NCI-H2227 treated with DMSO at 0.1 percent for 48 hours (cell line): ENCODE measurements at places on chromosomes 5 and 9.

DNA sequence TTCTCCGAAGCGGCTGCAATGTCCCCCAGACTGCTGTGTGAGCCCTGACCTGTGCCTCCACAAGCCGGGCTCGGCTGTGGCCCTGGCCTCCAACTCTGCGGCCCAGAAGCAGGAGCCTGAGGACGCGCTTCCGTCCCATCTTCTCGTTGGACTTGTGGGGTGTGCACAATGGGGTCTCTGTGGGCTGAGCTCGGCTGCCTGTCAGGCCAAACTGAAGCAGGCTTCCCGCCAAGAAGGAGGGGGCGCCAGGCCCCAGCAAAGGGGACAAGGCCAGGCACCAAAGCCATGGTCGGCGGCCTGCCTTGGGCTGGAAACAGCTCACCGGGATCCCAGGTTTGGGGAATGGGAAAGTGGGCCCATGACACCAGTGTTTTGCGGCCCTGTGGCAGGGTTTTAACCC lies 4.1 kb downstream of the NOTCH1 start:
- no peak for DNase-seq

DNA sequence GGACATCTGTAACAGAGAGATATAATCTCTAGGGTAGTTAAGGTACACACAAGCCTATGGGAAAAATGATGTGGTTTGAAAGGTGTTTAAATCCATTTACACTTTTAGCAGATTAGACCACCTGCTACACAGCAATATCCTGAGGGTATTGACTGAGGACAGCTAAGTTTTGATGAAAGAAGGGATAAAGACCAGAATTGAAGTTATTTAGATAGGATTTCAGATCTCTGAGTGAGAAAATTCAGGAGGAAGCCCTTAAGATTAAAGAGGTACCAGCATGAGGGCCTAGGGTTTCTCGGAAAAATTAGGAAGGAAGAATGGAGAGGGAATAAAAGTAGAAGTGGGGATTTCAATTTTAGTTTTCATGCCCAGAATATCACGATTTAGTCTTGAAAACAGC lies 267.3 kb downstream of the COX7C start:
- DNase-seq = no peak

GRCh38 chr9:105296877-105297287 lies 52.4 kb downstream of the SLC44A1 start:
- no peak for DNase-seq

DNA sequence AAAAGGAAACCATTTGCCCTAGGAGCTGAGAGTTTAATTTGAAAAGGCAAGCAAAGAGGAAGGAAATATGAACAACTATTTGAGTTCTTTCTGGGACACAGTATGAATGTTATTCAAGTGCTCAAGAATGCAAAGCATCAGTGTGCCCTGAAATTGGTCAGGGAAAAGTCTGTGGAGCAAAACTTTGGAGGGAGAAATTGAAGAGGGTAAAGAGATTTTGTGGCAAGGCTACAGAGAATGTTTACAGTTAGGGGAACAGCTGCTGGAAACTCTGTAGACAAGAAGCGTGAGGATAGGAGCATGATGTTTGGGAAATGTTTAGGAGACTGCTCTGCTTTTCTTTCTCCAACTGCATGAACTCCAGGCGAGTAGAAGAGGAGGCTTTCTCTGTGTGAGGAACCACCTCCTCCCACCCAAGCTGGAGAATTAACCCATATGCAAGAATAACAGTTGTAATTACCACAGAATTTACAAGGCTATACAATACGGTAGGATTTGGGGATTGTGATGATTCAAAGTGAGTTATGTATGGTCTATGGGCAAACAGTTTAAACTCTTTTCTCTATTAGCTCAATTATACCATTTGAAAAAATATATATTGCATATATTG lies 75.4 kb upstream of the IL7R start:
- no peak for DNase-seq

GRCh38 chr9:18793122-18793521 lies 239.9 kb downstream of the SAXO1 start:
- no peak for DNase-seq

- DNase-seq = no peak
These were observed 115.1 kb upstream of the ZNF366 start for GRCh38 chr5:72622170-72622760.

- DNase-seq = no peak
These were observed 26.6 kb downstream of the WNT8A start for GRCh38 chr5:138110266-138110963.

GRCh38 chr5:37735649-37736347 lies 104.0 kb downstream of the GDNF start:
- DNase-seq = no peak

- DNase-seq = no peak
These were observed 12.9 kb upstream of the PLAC8L1 start for GRCh38 chr5:146118322-146118721.

DNA sequence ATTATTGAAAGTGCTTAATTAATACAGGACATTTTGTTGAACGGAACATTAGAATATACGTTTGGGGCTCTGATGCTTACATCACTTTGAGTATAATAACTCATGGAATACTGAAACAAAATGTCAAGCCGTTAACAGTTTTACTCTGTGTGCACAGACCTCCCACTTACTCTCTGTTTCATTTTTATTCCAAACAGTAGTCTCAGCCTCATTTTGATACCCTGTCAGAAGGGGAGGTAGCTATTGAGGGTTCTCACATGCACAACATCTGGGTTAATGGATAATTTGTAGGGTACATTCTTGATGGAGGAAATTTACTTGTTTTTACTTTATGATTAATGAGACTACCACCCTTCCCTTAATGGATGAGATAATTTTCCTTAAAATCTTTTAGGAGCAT lies 59.0 kb downstream of the SCAMP1 start:
- no peak for DNase-seq

GRCh38 chr9:3746296-3747275 lies 220.8 kb upstream of the RFX3 start:
- no peak for DNase-seq

GRCh38 chr5:72541501-72542225 lies 34.5 kb upstream of the ZNF366 start:
- DNase-seq = no peak

- DNase-seq = no peak
These were observed 85.8 kb upstream of the TAS2R1 start for GRCh38 chr5:9715891-9716335.

GRCh38 chr5:151899399-151899798 lies 25.3 kb downstream of the GLRA1 start:
- DNase-seq = no peak

DNA sequence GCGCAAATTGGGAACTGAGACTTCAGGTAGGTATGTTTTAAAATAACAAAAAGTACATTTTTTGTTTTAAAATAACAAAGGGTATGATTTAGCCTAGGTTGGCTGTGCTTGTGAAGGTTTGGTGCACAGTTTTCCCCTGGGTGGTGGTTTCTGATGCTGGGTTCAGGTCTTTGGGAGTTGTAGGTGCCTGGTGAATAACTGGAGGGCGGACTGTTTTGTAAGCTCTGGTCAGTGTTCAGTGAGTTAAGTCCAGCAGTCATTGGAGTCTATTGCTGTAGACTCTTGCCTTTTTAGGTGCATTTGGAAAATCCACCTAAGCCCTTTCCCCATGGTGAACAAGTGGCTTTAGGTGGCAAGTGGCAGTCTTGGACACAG lies 43.9 kb downstream of the RAI14 start:
- no peak for DNase-seq

DNA sequence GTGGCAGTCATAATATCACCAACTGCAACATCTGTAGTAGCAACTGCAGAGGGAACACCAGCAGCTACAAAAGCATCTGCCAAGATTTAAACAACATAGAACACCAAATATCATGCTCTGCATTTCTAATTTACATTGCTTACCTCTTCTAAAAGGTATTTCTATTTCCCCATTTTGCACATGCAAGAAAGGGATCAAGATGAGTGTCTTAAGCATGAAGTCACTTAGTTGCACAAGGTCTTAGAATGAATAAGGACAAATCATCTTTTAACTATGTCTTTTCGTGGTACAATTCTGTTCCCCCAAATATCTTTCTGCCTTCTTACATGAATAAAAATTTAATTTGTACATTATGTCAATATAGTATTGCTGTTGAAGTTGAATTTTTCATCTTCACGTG lies 1746.4 kb downstream of the EFNA5 start:
- no peak for DNase-seq

DNA sequence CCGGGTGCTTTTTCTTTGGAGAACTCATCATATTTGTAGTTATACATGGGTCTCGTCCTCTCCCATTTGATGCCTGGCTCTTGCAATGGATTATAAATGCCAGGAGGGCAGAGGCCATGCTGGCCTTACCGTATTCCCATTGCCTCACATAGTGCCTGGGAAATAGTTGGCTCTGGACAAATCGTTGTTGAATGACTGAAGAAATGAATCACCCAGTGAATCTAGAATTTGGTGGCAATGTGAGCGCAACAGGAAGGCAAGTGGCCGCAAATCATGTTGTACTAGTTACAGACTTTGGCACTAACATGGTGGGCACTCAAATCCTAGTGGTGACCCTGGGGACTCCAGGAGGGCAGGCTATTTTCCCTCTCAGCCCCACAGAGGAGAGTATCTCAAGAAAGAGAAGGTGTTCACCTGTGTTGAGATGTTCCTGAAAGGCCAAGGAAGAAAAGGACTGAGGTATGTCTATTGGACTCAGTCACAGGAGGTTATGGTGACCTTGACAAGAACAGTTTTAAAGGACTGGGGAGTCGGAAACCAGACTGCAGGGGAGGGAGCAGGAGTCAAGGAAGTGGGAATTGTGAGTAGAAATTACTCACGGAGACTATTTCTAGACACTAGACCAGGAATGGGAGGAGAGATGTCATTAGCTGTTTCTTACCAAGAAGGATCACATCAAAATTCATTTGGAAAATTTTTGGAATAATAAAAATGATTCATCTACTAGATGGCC lies 61.7 kb upstream of the COL15A1 start:
- DNase-seq = no peak

- no peak for DNase-seq
These were observed 374.8 kb downstream of the NFIB start for GRCh38 chr9:13939134-13939533.

GRCh38 chr9:14937216-14937615 lies 27.0 kb upstream of the FREM1 start:
- no peak for DNase-seq

GRCh38 chr5:75601996-75602395 lies 9.3 kb upstream of the ANKDD1B start:
- no peak for DNase-seq

DNA sequence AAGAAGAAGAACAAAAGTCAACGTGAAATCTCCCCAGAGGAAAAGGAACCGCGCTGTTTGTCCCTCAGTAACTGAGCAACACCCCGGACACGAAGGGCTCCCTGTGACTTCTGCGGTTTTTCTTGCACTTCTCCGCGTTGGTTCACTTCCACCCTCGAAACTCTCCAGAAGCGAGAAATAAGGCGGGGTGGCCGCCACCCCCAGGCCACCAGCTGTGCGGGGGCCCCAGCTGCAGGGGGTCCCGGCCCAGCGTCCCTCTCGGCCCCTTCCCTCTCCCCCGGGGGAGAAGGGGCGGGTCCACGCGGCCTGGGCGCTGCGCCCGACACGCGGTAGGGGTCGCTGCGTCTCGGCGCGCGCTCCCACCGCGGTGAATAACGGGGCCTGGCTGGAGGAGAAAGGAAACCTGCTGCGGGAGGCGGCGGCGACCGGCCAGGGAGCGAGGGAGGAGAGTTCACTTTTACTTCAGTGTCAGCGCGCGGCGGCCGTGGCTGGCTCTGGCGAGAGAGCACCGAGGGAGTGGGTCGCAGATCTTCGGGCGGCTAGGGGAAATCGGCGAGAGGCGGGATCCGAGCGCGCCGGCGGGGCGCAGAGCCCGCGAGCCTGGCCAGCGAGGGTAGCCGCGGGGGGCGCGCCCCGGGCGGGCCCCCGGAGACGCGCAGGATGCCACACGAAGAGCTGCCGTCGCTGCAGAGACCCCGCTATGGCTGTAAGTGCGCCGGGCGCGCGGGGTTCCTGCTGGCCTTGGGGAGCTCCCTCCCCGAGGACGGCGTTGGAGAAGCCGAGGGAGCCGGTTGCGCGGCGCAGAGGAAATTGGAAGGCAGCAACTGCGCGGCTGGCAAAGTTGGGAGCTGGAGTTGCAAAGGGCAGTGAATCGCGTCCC lies at the start of gene IQGAP2:
Gene IQGAP2, plus strand, starts transcription at position 400 of the 880 bp plus-strand sequence. Its CDS starts 261 bp downstream, at position 661.
- no peak for DNase-seq

- DNase-seq = no peak
These were observed 1.9 kb downstream of the SLC31A2 start for GRCh38 chr9:113152699-113153098.

- DNase-seq = no peak
These were observed 23.7 kb downstream of the P4HA2 start for GRCh38 chr5:132203916-132204315.

DNA sequence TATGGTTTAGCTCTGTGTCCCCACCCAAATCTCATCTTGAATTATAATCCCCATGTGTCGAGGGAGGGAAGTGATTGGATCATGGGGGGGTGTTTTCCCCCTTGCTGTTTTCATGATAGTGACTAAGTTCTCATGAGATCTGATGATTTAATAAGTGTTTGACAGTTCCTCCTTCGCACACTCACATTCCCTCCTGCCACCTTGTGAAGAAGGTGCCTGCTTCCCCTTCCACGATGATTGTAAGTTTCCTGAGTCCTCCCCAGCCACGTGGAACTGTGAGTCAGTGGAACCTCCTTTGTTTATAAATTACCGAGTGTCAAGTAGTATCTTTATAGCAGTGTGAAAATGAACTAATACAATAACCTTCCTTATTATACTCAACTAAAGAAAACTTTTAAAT lies 24.3 kb upstream of the TEX10 start:
- DNase-seq = no peak
